ENCODE measurements at places on chromosomes 6 and 20. TPM values are rescaled to one million over a fixed set of nuclear protein-coding genes. Genes with fewer than 3 reads are reported as not detected.

The OR12D3 gene
- not detected for total RNA-seq

GRCh38 chr6:25365154-25365553 lies 86.0 kb downstream of the CARMIL1 start:
- no peak for DNase-seq

DNA sequence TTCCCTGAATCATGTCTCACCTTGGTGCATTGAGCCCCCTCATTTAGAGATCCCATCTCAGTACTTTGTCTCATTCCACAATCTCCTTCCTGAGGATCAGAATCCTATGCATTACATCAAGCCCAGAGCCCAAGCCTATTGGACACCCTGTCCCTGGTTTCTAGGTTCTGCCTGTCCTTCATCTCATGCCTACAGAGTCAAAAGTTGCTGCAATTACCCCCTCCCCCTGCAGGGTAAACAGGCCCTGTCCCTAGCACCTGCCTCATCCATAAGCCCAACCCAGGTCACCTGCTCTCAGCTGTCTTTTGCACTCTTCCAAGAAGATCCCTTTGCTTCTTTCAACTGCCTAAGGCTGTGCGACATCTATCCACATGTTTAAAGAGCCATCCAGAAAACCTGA lies 93.9 kb downstream of the SPTLC3 start:
- DNase-seq, result no peak

DNA sequence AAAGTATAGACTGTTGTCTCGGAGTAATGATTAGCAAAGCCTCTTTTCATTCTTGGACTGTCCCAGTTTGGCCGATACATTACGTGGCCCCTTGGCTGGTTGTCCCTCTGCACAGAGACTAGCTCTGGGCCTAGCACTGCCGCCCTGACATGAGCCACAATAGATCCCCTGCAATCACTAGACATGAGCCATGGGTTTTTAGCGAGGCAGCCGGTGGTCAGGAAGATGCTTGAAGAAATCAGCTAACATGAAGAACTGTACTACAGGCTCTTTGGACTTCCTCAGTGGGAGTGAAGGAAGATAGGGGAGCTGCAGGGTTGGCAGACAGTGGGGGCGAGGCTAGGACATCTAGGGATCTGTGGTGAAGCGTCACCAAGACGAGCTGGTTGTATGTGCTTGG lies 11.0 kb downstream of the DUSP22 start:
- DNase-seq, result no peak

- DNase-seq, result no peak
These were observed 19.9 kb downstream of the GLYATL3 start for GRCh38 chr6:49519660-49520059.

The OVOL2 gene
- 1.6 TPM for total RNA-seq

DNA sequence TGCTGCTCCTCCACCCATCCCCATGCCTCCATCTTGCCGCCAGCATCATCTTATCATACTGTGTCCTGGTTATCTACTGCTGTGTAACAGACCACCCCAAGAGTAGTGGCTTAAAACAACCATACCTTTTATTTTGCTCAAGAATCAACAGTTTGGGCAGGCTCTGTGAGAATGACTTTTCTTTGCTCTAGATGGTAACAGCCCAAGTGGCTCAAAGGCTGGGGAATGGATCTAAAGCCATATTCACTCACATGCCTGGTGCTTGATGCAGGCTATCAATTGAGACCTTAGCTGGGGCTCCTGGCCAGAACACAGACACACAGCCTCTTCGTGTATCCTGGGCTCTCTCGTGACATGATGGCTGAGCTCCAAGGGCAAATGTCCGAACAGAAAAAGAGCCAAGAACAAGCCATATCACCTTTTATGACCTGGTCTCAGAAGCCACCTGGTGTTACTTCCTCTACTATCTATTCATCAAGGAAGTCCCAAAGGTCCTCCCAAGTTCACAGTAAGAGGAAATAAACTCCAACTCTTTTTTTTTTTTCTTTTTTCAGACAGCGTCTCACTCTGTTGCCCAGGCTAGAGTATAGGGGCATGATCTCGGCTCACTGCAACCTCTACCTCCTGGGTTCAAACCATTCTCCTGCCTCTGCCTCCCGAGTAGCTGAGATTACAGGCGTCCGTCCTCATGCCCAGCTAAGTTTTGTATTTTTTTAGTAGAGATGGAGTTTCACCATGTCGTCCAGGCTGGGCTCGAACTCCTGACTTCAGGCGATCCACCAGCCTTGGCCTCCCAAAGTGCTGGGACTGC lies 159.3 kb upstream of the JARID2 start:
- no peak for DNase-seq

- DNase-seq, result no peak
These were observed 171.7 kb downstream of the HIVEP2 start for GRCh38 chr6:142773324-142773723.

The PLCB4 gene
- 37.4 TPM for total RNA-seq

DNA sequence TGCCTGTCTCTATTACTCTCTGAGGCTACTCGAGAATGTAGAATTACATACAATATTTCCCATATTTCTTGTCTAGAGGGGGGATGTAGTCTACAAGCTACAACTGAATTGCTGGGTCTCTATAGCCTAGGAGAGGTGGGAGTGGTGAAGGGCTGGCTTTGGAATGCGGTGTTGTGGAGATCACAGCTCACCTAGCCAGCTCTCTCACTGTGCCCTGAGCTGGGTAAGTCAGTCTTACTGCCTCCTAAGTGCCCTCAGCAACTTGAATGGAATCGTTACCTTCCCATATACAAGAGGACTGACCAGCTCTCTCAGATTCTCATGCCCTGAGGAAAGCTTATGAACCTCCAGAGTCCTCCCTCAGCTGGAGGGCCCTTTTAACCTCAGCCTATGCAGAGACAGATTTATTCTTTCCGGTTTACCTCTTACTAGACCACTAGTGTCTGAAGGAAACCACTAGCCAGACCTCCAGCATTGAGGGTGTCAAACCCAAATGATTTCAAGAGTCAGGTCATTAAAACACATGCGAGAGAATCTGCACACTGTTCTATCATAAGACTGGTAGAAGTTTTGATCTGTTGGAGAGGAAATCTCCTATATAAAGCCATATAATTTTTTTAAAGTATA lies 20.6 kb downstream of the VIP start:
- DNase-seq, result no peak

- no peak for DNase-seq
These were observed 59.8 kb downstream of the DOP1A start for GRCh38 chr6:83127258-83127657.

GRCh38 chr20:43567477-43567876 lies 8.7 kb downstream of the SGK2 start:
- DNase-seq, result no peak

- DNase-seq, result no peak
These were observed 222.6 kb upstream of the MARCKS start for GRCh38 chr6:113634352-113635163.

DNA sequence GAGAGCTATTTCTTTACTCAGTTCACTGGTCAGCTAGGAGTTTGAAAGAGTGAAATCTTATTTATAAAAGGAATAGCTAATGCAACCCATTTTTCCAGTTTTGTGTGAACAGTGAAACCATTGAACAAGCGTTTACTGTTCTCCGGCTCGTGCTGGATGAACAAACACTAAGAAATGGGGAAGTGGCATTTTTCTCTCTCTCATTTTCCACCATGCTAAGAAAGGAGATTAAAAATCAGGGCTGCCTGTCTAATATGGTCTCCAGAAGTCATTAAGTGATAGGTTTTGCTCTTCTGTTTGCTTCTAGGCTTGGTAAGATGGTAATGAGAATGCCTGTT lies 774 bp upstream of the SFT2D1 start:
- no peak for DNase-seq
